ENCODE measurements at places on chromosomes 13 and 19.

DNA sequence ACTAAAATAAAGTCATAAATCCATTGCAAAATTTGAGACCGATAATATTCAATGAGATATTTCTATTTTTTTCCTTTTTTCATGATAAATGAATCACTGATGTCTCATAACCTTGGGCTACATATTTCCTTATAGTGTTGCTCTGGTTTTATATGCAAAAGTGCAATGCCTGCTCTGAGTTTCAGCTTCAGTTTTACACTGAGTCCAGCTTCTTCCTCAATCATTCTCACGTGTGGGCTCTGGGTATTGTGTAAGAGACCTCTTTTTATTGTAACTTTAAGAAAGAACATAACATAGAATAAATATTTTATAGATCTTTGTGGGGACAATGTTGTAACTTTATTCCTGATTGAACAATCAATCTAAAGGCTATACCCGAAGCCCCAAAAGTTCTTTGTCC is 280.2 kb upstream of the EDNRB start:
- DNase-seq = no peak

- no peak for DNase-seq
Measured at GRCh38 chr19:2608602-2608922, 93.9 kb downstream of the GNG7 start.

GRCh38 chr19:33039108-33039599 is 25.5 kb downstream of the RHPN2 start:
- no peak for DNase-seq

- DNase-seq = no peak
Measured at GRCh38 chr13:82654861-82655855, 1227.1 kb downstream of the SLITRK1 start.

- DNase-seq = no peak
Measured at GRCh38 chr13:51980908-51981307, 30.3 kb downstream of the ATP7B start.

GRCh38 chr13:67961331-67961730 is 731.2 kb upstream of the PCDH9 start:
- DNase-seq = no peak

- DNase-seq = peak; percentile 92
Measured at GRCh38 chr19:18543814-18544475, 572 bp upstream of the FKBP8 start.

- DNase-seq = no peak
Measured at GRCh38 chr13:50928102-50928501, 18.5 kb downstream of the RNASEH2B start.

DNA sequence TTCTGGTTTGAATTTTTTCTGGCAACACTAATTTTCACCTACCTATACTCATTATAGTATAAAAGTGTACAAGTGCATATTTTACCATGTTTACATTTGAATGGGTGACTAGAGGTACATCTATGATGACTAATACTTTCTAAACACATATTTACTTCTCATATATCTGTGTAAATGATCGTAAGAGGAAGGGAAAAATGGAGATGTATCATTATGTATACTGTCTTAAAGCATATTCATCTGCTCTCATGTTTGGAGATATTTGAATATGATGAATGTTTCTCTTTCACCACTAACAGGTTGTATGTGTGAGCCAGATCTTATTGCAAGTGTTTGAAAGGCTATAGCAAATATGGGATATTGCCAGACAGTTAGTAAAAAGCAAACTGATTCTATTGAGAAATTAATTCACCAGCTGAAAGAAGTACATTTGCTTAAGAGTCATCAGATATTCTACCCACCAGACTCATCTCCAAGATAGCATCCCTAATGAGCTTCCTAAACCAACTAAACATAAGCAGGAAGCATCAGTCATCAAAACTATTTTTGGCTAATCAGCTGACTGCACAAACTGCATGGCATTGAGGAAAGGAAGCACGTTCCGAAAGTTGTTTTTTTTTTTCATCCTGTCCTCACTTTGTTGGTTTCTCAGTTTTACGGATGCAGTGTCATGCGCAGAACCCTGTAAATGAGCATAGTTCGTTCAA is 738.2 kb downstream of the GPC5 start:
- no peak for DNase-seq

GRCh38 chr19:47723581-47723940 is 10.3 kb downstream of the EHD2 start:
- DNase-seq = no peak

DNA sequence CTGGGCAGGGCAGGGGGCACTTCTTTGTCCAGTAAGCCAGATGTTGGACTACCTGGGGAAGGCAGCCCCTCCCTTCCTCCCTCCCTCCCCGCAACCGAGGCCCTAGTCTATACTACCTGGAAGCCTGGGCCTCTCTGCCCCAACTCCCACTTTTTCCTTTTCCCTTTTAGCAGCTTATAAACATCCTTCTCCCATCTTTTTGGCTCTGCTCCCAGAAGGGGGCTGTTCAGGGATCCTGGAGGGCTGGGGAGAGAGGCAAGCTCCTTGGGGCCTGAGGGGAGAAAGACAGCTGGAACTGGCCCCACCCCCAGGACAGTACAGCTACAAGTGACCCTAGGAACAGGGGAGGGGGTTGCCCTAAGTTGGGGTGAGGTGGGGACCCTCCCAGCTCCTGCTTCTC is 44.9 kb downstream of the LYL1 start:
- no peak for DNase-seq

DNA sequence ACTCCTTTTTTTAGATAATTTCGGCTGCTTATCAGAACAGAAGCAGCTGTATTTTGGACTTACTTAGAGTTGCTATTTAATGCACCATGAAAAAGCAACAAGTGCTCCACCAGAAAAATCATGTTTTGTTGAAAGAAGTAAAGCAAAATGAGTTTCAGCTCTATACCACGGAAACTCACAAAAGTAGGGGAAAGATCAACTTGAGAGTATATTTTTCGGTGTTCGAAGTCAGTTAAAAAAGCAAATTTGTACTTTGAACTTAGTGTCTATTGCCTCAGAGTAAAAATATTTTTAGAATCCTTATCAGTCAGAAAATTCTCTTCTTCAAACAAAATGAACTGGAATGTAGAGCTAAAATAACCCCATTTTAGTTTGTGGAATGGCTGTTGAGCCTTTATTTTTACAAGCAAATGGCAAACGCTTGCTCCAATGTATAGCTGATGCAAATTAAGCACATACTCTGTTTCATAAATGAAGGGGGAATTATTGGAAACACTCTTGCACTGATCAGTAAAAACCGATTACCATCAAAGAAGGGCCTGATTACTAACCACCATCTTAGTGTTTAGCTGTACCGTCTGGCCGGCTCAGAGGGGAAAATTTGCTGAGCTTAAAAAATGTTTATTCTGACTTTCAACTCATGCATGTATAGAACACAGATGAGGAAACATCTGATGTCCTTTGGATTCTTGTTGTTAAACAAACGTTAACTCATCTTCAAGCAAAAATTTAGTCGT is 540.7 kb downstream of the GPC6 start:
- DNase-seq = no peak

DNA sequence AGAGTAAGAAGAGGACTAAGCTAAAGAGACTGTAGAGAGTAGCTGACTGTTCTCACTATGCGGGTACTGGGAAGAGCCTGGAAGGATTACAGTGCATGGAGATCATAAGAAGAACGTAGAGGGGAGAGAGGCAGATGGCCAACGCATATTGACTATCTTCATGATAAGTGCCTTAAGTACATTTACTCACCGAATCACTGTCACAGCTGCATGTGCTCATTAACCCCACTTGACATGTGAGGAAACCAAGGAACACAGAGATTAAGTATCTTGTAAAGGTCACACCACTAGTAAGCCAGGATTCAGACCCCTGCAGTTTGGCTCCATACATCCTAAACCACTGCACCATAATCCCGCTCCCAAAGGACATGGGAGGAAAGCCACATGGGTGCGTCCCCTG is 34.1 kb downstream of the SMAD9 start:
- DNase-seq = no peak

GRCh38 chr13:51674276-51674675 is 90.0 kb downstream of the WDFY2 start:
- DNase-seq = no peak

DNA sequence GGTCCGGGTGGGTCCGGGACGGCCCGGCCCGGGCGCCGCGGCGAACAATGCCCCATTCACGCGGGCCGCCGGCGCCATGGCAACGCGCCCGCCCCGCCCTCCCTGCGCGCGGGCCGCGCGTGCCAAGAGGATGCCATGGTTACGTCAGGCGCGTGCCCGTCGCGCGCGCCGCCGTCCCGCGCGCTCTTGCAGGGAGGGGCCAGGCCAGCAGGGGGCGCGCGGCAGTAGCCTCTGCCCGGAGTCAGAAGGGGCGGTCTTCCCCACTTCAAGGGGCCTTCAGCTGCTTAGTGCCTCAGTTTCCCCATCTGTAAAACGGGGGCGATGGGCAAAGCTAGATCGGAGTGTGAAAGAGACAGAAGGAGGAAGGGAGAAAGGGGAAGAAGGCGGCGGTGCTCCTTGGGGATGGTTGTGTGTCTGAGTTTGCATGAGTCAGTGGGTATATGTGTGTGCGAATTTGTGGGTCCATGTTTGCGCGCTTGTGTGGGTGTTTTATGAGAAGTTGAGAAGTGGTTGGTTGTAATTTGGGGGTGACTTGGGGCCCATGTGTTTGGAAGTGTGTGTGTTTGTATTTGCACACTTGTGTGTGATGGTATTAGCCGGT is 11.6 kb upstream of the NFIX start:
- DNase-seq = peak; percentile 50

DNA sequence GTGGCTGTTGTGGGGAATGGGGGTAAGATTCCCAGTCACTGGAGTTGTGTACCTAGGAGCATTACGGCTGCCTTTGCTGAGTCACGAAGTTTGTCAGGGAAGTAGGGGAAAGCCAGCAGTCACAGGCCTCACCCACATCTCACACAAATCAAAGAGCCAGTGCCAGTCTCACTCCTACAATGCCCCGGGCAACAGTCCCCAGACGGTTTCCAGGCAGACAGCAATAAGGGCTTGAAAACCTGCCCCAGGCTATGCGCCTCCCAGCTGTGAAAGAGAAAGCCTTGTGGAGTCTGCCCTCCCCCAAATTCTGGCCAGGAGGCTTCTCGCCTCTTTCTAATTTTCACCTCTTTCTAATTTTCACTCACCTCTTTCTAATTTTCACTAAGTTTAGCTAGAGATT is 142.3 kb upstream of the EDNRB start:
- no peak for DNase-seq

GRCh38 chr19:13103581-13104359 is 1.1 kb upstream of the LYL1 start:
- peak; percentile 70 for DNase-seq

DNA sequence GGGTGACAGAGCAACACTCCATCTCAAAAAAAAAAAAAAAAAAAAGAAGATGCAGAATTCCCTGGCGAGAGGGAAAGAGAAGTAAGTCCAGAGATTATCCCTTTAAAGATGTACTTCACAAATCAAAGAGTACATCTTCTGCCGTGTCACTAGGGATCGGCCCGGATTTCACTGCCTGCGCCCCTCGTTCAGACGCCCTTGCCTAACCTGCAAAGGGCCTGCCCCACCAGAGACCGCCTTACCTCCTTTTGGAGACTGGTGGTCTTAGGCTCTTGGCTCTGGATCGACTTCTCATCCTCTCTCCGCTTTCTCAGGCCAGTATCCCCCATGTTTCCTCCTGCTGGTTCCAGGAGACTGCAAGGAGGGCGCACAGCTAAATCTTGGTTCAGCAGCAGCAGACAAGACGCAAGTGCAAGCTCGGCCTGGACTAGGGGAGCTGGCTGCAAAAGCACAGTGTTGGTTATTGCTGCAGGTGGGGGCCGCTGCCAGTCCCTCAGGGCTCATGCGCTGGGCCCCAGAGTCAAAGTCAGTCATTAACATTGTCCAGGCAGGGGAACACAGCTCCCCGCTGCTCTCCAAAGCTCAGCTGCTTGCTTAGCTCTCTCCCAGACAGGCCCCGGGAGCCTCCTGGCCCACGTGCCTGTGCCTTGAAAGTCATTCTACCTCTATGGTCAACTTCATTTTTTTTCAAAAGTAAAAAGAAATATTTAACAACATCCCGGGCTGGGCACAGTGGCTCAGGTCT is 1.2 kb downstream of the SLC7A9 start:
- no peak for DNase-seq

GRCh38 chr19:5826531-5827341 is 12.8 kb downstream of the FUT6 start:
- DNase-seq = no peak

- no peak for DNase-seq
Measured at GRCh38 chr13:98450539-98451111, 126.3 kb downstream of the STK24 start.

- DNase-seq = no peak
Measured at GRCh38 chr19:7912144-7912696, 2.4 kb upstream of the TGFBR3L start.

- DNase-seq = no peak
Measured at GRCh38 chr19:28609091-28609755, 603.7 kb downstream of the UQCRFS1 start.

DNA sequence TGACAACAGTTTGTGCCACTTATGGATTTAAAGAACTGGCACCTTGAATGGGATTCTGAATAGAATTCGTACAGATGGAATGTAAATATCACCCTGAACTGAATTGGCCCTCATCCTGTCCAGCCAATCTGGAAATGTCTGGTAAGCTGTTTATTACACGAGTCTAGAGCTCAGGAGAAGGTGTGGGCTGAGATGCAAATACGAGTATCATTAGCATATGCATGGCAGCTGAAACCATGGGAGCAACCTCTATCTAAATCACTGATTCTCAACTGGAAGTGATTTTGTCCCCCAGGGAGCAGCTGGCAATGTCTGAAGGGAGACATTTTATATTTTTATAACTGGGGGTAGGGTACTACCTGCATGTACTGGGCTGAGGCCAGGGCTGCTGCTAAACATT is 15.6 kb upstream of the VWA8 start:
- no peak for DNase-seq

DNA sequence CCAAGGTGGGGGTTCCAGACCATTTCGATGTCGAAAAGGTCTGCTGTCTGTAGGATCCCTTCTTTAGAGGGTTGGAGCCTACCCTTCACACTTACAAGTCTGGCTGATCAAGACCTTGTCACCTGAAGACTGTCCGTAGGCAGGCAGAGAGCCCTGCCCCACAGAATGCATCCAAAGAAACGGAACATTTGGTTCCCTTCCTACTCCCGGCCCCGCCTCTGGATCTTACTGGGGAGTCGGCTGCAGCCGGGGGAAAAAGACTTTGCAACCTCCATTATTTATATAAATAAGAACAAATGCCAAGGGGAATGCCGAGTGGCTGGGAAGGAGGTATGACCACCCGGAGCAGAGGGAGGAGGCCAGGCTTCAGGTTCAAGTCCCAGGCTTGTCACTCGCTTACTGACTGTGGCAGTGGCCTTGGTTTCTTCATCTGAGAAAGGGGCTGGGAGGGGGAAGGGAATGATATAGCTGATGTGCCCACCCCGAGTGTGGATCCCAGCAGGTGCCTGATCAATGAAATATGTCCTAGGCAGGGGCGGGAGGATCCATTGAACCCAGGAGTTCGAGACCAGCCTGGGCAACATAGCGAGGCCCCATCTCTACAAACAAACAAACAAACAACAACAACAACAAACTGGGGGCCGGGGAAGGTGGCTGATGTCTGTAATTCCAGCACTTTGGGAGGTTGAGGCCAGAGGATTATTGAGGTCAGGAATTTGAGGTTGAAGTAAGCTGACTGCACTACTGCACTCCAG is 48.7 kb downstream of the RFX2 start:
- DNase-seq = no peak

Data from CMK (cell line).